ENCODE measurements at places on chromosomes 2 and 18. TPM values are rescaled to one million over a fixed set of nuclear protein-coding genes. Genes with fewer than 3 reads are reported as not detected.

ACMSD gene
- total RNA-seq = not detected

IL1R2 gene
- 3.1 TPM for total RNA-seq

LRATD1 gene
- total RNA-seq = 0.42 TPM

SULT1C4 gene
- total RNA-seq = 4.2 TPM

TDRD15 gene
- not detected for total RNA-seq

KHK gene
- total RNA-seq = 2.3 TPM

CYRIA gene
- 10.2 TPM for total RNA-seq

TXNDC2 gene
- total RNA-seq = not detected

ANTXR1 gene
- total RNA-seq = 12.7 TPM

SERPINB3 gene
- total RNA-seq = 0.12 TPM

XDH gene
- total RNA-seq = 1.5 TPM

REEP1 gene
- 16.1 TPM for total RNA-seq

EFEMP1 gene
- total RNA-seq = 11.2 TPM

RESP18 gene
- total RNA-seq = not detected

MC5R gene
- not detected for total RNA-seq

GRCh38 chr2:20617081-20617575, 33.8 kb downstream of the HS1BP3 start:
- peak; percentile 92 for DNase-seq

GRCh38 chr2:7121851-7122250, 204.6 kb downstream of the RNF144A start:
- no peak for DNase-seq

DNA sequence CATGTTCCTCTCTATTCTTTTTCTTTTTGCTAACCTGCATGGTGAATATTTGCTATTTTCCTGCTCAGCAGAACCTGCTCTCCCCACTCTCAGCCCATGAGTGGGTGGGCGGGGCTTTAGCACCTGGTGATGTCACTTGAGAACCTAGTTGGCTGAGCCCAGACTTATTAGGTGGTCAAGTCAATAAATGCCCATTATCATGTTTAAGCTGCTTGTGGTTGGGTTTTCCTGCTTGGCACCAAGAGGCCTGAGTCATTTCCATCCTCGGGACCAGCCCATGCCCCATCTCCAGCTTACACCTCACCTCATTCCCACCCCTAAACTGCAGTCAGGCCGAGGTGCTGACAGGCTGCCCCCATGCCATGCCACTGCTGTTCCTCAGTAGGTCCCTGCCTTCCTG, 226.6 kb downstream of the ANKRD30B start:
- DNase-seq = no peak

DNA sequence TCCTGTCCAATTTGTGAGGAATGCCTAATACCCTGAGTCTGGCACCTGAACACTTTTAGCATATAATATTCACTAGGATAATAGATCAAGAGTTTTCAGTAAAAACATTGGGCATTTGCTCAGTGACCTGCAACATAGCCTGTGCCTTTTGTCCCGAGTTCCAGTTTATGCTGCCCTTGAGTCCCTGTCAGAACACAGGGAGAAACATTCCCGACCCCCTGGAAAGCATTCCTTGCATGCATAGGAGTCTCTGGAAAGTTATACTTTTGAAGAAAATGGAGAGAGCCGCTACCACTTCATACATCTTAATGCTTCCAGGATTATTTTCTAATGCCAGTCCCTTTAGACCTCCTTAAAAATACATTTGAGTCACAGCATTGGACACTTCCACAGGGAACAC, 107.3 kb downstream of the PLCL1 start:
- DNase-seq = no peak

- DNase-seq = no peak
Observed at GRCh38 chr18:63752636-63753035, 22.6 kb upstream of the SERPINB7 start.

DNA sequence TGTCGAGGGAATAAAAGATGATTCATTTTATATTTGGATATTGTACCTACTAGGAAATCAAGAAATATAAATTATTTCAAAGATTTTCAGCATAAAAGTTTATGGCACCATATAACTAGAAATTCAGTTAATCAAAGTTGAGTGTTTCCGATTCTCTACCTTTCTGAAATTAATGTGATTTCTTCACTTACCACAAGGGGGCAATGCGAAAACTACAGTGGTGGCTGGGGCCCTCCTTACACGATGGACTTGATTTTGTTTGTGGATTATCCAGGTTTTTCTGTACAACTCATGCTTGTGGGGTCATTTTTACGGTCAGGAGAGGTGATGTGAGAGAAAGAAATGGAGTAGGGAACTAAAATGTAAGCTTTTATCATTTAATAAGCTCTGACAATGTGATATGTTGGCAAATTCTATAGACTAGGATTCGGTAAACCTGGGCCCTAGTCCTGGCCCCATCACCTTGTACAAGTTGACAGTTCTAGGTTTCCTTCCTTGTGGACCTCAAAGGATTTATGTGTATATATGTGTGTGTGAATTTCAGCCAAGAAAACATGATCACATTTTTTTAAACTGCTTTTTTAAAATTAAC, 47.6 kb downstream of the G6PC2 start:
- no peak for DNase-seq

GRCh38 chr2:100551303-100551702, 11.5 kb upstream of the PDCL3 start:
- DNase-seq = no peak

DNA sequence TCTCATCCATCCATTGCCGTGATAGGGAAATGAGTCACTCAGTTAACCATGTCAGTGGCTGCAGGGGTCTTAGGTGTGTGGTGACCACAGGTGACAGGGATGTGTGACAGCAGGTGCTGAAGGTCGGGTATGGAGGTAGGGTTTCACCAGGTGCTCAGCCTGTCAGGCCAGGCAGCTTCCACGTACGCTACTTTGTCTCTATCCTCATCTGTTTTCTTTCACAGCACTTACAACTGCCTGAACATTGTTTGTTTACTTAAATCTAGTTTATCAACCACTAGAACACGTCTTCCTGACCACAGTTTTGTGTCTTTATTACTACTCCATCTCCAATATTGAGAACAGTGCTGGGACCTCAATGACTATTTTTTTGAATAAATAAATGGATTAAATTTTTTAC, 11.4 kb upstream of the UXS1 start:
- no peak for DNase-seq

DNA sequence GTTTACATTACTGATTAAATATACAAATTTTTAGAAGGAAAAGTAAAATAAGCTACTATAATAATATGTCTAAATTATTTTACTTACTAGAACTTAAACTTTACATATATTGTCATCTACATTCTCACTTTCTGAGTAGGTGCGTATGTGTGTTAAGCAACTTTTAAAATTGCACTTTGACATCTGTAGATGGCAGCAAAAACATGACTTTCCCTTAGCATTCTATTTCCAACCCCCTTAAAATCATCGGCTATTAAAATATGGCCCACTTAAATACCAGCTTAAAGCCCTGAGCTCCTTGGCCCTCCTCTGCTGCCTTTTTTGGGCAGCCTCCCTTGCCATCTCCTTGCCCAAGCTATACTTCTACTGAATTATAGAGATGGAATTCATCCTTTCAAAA, 78.0 kb downstream of the UPP2 start:
- no peak for DNase-seq

GRCh38 chr2:74507926-74508520, 528 bp upstream of the PCGF1 start:
- DNase-seq = no peak

GRCh38 chr2:179886-180285, 83.9 kb downstream of the SH3YL1 start:
- no peak for DNase-seq

- no peak for DNase-seq
Observed at GRCh38 chr18:59114160-59114559, 25.5 kb upstream of the SEC11C start.

GRCh38 chr2:45812011-45812500, 160.6 kb downstream of the PRKCE start:
- DNase-seq = no peak

DNA sequence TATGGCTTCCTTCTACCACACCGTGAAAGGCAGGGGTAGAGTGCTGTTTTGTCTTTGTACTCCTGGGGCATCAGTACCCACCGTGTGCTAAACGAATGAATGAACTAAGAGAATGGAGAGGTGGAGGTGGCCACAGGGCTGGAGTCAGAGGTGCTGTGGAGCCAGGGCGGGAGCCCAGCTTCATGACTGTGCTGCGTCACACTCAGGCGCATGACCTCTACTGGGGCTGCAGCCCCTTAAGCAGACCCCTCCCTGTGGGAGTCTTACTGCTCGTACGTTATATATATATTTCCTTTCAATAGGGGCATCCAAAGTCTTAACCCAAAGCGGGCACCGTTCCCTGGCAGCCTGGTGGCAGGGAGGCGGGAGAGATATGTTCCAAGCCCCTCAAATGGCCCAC, 18.0 kb upstream of the LBH start:
- DNase-seq = no peak

- no peak for DNase-seq
Observed at GRCh38 chr2:230678451-230678850, 34.2 kb upstream of the CAB39 start.

DNA sequence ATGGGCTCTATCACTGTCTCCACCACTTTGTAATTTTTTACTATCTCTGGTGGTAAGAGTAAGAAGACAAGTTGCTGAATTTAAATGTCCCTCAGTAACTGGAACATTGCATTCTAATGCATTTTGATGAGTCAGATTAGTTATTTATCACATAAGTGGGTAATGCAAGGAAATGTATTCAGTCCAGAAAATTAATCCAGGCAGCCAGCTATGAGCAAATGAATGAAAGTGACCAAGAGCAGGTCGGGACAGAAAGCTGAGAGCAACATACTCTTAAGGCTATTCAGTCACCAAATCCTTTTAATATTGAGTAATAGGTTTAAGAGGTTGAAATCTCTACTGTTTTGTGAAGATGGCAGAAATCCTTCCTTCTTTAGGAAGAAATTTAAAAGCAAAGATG, 265.5 kb upstream of the PARD3B start:
- no peak for DNase-seq

GRCh38 chr2:217986256-217986961, 16.4 kb downstream of the TNS1 start:
- no peak for DNase-seq

DNA sequence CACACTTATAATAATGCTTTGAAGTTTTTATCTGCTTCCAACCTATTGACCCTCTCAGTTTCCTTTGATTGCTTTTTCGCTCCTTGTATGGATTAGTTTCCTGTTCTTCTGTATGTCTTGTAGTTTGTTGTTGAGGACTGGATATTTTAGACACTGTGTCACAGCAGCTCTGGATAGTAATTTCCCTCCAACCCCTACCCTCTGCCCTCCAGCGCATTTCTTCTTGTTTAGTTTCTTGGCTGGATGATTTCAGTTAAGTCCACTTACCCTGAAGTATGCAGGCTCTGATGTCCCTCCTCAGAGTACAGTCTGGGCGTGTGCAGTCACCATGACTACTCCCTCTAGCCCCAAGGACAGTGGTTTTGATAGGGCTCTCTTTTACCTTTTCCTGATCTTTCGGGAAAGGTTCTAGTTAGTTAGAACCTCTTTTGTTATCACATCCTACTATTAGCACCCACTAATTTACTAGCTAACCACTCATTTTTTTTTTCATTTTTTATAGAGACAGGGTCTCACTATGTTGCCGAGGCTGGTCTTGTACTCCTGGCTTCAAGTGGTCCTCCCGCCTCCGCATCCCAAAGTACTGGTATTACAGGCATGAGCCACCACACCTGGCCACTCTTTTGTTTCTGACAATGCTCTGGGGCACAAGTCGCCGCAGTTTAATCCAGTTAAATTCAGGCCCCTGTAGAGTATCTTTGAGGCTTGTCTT, 16.3 kb upstream of the LYG1 start:
- no peak for DNase-seq

- no peak for DNase-seq
Observed at GRCh38 chr2:43115881-43116280, 110.5 kb downstream of the ZFP36L2 start.

GRCh38 chr2:84958135-84959059, 12.6 kb upstream of the KCMF1 start:
- DNase-seq = peak; percentile 27
